ENCODE measurements at places on chromosomes 3 and 15. TPM values are rescaled to one million over a fixed set of nuclear protein-coding genes. Genes with fewer than 3 reads are reported as not detected.

The SIDT1 gene
- total RNA-seq = not detected

The GPR27 gene
- not detected for total RNA-seq

The TMEM44 gene
- 17.8 TPM for total RNA-seq

The GOLGA8O gene
- 0.32 TPM for total RNA-seq

The ECE2 gene
- total RNA-seq = not detected

The MASP1 gene
- total RNA-seq = not detected

The PRKAR2A gene
- total RNA-seq = 43.5 TPM

The SPRED1 gene
- 51.3 TPM for total RNA-seq

The OR5AC2 gene
- not detected for total RNA-seq

The SOX14 gene
- total RNA-seq = not detected

The DNAH12 gene
- under 0.01 TPM for total RNA-seq

The CXCR6 gene
- total RNA-seq = not detected

The SLC24A5 gene
- total RNA-seq = not detected

The AMT gene
- total RNA-seq = 1.8 TPM

The IL17RE gene
- total RNA-seq = 0.15 TPM

The FBLN2 gene
- 1.4 TPM for total RNA-seq

The GOLGA6L7 gene
- total RNA-seq = not detected

The CPN2 gene
- total RNA-seq = not detected

The CHRNB4 gene
- total RNA-seq = not detected

The PODXL2 gene
- 22.0 TPM for total RNA-seq

The GOLGA8R gene
- 0.19 TPM for total RNA-seq

The MESP2 gene
- 0.74 TPM for total RNA-seq

The TF gene
- total RNA-seq = 0.74 TPM

The CASR gene
- not detected for total RNA-seq

The DGKG gene
- 5.4 TPM for total RNA-seq

The LZTFL1 gene
- total RNA-seq = 25.4 TPM

The CADM2 gene
- total RNA-seq = 0.21 TPM

The MKRN3 gene
- 13.0 TPM for total RNA-seq

The ZCWPW2 gene
- not detected for total RNA-seq

The ARHGEF26 gene
- 5.5 TPM for total RNA-seq

The SYNM gene
- 21.6 TPM for total RNA-seq

The RNU6-1 gene
- total RNA-seq = not detected

The ZIC1 gene
- 5.5 TPM for total RNA-seq

The GABRB3 gene
- 7.9 TPM for total RNA-seq

The CSTA gene
- total RNA-seq = not detected

The CFAP100 gene
- total RNA-seq = not detected

The CCR1 gene
- 0.03 TPM for total RNA-seq

The GPR149 gene
- not detected for total RNA-seq

The ZPLD1 gene
- total RNA-seq = 0.21 TPM

The GOLGB1 gene
- total RNA-seq = 38.9 TPM

The ZNF80 gene
- total RNA-seq = not detected

The GNAT1 gene
- total RNA-seq = not detected

The NPAP1 gene
- total RNA-seq = under 0.01 TPM

The AQP9 gene
- not detected for total RNA-seq
